ENCODE measurements at places on chromosomes 6 and 20.

DNA sequence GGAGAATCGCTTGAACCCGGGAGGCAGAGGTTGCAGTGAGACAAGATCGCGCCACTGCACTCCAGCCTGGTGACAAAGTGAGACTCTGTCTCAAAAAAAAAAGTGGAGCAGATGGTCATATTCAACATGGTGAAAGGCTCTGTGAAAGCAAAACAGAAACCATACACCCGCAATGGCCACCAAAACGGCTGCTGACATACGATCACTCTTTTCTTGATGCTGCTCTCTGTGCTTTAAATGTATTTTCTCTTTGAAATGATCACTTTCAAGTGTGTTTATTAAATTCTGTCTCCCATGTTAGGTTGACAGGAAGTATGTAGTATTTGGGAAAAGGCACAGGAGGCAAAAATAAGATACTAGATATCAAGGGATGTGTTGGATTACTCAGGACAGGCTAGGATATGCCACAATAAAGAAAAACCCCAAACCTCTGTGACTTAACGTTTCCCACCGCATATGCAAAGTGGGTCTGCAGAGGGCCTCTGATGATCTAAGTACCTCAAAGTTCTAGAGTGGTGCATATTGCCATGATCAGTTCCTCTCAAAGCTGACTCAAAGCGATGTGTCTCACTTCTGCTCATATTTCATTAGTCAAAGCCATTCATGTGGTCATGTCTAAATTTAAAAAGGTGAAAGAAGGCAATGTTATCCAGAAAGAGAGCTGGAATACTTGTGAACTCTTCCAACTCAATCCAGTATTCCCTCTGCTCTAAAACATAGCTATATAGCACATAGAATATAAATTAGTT lies 155.1 kb upstream of the SOX4 start:
- no peak for DNase-seq

GRCh38 chr20:8932192-8933165 lies 136.4 kb upstream of the PLCB4 start:
- peak; percentile 11 for DNase-seq

- no peak for DNase-seq
Measured at GRCh38 chr6:7749478-7749877, 23.6 kb downstream of the BMP6 start.

GRCh38 chr6:32114796-32115195 lies 5.7 kb upstream of the TNXB start:
- DNase-seq, result no peak

DNA sequence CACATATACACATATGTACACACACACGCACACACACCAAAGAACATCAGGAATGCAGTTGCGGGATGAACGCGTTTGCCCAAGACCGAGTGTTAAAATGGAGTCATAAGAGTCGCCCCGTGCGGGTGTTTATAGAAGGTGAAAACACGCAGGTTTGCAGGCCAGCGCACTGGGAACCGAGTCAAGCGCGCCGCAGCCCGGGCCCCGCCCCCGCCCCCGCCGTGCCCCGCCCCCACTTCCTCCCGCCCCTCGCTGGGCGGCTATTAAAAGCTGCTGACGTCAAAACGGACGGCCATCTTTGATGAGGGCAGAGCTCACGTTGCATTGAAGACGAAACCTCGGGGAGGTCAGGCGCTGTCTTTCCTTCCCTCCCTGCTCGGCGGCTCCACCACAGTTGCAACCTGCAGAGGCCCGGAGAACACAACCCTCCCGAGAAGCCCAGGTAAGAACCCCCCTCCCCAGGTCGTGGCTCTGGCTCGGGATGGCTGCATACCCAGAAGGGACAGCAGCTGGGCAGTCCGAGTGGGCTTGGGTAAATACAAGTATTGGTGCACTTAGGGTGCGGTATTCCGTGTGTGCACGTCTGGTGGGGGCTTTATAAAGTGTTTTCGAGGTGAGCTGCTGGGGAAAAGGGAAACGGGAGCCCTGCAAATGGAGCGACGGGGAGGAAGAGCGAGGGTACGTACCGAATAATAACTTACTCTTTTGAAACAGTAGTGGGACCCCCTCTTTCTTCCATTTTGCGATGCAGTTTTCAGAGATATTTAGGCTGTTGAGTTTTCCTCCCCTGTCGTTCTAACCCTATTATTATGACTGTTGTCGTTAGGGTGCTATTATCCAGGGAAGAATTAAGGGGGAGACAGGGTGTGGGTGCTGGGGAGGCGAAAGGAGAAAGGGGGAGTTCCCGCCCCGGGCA lies at the start of gene SNAP25:
SNAP25 (plus strand) TSS at position 295 of the 916 bp plus-strand sequence. CDS start 56,662 bp downstream, outside the sequence.
- DNase-seq, result peak; percentile 92

DNA sequence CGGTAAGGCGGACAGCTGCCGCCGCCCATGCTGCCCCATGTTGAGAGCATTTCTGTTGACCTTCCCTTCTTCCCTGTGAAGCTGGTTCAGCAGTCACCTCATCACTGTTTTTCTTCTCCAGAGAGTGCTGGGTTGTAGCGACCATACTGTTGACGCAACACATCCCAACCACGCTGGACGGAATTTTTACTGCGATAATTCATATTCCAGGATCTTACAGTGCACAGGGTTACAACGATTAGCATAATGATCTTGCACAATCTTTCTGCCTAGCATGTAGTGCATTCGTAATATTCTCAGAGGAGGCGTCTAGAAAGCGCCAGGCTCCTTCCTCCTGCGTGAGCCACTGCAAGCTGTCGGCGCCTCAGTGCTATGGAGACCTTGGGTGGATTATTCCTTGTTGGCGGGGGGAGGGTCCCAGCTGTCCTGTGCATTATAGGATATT lies 137.0 kb downstream of the MTHFD1L start:
- DNase-seq, result no peak

- DNase-seq, result no peak
Measured at GRCh38 chr20:9294041-9294440, 220.3 kb upstream of the LAMP5 start.

Measured in kidney (tissue), 22 donors.